Stimulated activated CD8-positive, alpha-beta memory T cell treated with anti-CD3 and anti-CD28 coated beads, Interleukin-4, amount 100 ng/mL, for 1 hour (primary cell): ENCODE measurements at places on chromosomes 1 and 21.

GRCh38 chr21:17673261-17674020 lies 60.7 kb upstream of the BTG3 start:
- no peak for DNase-seq

DNA sequence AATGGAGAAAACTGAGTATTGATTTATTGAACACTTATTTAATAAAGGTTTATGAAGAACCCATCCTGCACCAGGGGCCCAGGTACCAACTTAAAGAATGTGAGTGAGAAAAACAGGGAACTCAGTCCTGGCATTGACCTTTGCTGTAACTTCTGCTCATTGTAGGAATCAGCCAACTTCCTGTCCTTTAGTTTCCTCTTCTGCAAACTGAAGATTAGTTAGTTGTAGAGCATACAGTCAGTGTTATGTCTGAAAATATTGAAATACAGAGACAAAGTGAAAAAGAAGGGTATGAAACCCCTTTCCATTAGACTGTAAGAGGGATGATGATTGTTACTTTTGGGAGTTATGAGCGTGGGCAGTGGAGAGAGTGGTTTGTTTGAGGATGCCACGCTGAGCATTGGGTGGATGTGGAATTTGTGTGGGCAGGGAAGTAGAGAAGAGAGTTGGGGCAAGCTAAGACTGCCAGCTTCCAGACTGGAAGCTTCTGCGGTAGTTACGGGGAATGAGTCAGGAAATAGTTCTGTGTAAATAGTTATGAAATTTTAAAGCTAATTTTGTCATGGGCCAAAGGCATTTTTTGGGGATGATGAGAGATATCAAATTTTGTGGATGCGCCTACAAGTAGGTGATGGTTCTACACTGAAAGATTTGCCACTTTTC lies 89.2 kb downstream of the GPR88 start:
- no peak for DNase-seq

DNA sequence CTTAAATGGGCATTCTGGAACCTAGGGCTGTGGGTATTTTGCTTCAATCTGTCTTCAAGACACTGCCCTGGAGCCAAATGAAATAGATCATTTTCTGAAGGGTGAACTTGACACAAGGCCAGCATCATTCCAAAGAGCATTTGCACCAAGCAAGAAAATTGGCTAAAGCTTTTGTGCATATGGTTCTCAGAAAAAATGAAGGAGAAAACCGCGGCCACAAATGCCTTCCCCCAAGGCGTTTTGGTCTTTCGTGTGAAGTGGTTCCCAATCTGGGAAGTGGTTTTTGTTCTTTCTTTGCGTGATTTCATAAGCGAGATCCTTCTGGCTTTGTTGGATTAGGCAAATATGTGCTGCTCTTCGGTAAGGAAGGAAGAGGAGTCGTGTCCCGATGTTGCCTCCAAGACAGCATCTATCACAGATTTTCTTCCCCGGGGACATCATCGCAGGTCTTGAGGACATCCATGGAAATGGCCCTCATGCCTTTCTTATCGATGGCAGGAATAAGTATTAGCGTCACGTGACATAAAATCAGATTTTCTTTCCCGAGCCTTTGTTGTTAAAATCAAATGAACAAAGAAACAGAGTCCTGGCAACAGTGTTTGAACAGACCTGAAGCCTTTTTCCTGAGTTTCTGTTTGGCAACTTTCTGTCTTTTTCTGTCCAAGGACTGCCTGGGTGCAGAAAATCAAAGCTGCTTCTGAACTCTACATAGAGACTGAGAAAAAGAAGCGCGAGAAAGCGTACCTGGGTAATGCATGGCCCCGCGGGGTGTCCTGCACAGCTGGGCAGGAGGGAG lies 31.0 kb downstream of the ATP5PO start:
- no peak for DNase-seq

- DNase-seq = no peak
Observed at GRCh38 chr1:11134251-11134897, 34.7 kb upstream of the EXOSC10 start.

DNA sequence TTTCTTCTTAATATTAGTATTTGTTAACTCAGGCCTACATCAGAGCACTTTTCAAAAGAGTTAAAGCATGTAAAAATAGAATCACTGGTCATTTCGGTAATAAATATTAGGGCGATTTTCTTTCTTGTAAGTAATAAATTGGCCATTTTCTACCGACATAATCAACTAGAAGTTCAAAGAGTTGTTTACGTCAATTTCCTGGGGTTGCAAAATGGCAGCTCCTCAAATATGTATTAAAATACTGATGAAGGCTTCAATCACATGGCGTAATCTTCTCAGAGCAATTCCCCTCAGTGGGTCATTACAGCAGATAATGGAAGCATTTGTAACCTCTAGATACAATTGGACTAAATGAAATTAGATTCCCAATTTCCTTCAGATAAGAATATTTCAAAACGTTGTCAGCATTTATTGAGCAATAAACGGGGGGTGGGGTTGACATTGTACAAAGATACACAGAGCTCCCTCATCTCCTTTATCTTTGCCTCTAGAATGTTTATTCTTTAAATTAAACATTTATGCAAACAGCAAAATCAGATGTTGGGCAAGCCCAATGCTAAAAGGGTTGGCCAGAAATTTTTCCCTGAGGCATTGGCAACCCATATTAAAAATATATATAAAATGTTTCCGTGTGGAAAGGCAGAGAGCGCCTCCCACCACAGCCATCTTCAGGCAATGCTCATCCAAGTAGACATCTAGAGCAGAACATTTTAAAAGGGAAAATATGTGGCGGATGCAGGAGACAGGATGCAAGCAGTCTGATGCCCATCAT lies 240.6 kb downstream of the NCAM2 start:
- DNase-seq = no peak

DNA sequence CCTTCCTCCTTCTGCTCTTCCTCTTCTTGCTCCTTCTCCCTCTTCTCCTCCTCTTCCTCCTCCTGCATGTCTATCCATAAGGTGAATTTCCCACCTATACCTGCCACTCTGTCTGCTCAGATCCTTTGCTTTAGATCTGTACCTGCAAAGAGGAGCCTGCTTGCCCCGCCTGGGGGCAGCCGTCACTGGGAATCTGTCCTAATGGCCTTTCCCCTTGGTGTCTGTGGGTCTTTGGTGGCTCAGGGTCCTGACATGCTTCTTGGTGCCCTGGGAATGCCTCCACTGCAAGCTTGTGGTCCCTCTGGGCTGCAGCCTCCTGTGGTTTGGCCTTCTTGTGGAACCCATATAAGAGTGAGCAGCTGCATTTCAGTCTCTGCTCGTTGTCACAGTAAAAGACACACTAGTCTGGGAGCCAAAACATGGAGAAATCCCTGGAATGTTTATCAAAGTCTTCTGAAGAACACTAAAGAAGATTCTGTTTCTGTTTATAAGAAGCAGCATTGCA lies 79.5 kb upstream of the CSF3R start:
- no peak for DNase-seq

GRCh38 chr21:35896060-35896459 lies 164.3 kb downstream of the SETD4 start:
- no peak for DNase-seq

DNA sequence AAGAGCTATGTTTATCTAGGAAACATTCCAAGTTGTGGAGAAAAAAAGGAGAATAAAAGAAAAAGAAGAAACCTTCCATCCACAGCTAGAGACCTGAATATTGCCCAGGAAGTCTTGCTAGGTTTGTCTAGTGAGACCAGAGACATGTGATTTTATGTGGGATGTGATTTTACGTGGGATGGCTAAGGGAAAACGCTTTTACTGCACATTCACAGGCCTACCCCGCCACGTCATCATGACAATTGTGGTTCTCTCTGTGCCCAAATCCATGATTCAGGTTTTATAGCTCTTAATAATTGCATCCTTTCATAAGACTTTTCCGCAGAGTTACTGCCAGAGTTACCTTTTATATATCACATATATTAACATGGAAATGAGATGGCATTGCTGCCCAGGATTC lies 86.4 kb upstream of the SSX2IP start:
- DNase-seq = no peak

DNA sequence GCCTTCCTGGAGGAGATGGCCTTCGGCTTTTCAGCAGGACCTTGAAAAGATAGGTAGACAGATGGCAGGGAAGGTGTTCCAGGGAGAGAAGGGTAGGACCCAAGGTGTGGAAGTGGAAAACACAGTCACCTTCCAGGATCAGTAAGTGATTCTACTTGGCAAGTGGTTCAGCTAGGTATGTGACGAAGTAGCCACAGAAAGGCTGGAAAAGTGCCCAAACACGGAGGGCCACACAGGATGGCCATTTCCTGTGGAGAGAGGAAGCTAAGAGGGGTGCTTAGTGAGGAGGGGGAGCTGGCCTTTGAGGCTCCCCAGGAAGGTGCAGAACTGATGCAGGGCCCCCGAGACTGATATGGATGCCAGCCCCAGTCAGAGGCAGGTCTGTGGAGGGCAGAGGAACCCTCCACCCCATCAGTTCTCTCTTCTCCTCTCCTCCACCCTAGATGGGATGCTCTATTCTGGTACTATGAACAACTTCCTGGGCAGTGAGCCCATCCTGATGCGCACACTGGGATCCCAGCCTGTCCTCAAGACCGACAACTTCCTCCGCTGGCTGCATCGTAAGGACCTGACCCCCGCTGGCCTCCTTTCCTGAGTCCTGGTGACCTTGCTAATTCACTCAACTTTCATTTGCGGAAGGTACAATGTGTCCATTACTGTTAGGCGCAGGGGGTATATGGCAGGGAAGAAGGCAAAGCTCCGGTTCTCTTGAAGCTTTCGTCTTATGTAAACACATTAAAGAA lies 6.8 kb downstream of the SEMA4A start:
- DNase-seq = no peak

- DNase-seq = no peak
Observed at GRCh38 chr1:57336793-57337192, 87.1 kb downstream of the DAB1 start.

DNA sequence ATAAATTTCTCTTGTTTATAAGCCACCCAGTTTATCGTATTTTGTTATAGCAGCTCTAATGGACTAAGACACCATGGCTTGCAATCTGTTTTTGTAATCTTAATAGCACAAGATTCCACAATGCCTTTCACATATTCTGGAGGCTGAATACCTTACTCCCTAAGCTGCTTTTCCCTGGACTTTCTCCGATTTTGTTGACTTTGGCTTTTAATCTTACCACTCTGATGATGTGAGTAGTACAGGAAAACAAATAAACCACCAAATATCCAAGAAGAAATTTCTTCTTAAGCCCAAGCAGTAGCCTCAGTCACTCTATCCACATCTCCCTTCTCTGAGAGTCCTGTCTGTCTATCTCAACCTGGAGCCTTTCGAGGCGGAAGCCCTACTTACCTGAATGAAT lies 838.6 kb downstream of the LTN1 start:
- DNase-seq = no peak

- no peak for DNase-seq
Observed at GRCh38 chr1:203437696-203438315, 37.8 kb upstream of the PRELP start.

GRCh38 chr1:104592926-104593325 lies 843.2 kb downstream of the AMY1C start:
- DNase-seq = no peak

DNA sequence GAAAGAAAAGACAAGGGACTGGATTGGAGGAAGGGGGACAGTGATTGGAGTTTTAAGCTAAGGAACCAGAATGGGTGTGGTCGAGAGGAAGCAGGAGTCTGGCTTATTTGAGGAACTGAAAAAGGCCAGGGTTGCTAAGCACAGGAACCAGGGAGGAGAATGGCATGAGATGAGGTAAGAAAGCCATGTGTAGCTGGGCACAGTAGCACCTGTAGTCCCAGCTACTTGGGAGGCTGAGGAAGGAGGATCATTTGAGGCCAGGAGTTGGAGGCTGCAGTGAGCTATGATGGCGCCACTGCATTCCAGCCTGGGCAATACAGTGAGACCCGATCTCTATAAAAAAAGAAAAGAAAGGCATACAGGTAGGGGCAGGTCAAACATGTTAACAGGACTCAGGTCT lies 8.1 kb upstream of the KHDRBS1 start:
- DNase-seq = no peak

- DNase-seq = no peak
Observed at GRCh38 chr1:202967684-202968281, 726 bp upstream of the CYB5R1 start.

- DNase-seq = no peak
Observed at GRCh38 chr1:159880430-159880829, 18.0 kb upstream of the VSIG8 start.

- DNase-seq = no peak
Observed at GRCh38 chr1:166999075-166999474, 10.0 kb downstream of the MAEL start.

GRCh38 chr1:196070940-196071339 lies 537.3 kb downstream of the KCNT2 start:
- no peak for DNase-seq

DNA sequence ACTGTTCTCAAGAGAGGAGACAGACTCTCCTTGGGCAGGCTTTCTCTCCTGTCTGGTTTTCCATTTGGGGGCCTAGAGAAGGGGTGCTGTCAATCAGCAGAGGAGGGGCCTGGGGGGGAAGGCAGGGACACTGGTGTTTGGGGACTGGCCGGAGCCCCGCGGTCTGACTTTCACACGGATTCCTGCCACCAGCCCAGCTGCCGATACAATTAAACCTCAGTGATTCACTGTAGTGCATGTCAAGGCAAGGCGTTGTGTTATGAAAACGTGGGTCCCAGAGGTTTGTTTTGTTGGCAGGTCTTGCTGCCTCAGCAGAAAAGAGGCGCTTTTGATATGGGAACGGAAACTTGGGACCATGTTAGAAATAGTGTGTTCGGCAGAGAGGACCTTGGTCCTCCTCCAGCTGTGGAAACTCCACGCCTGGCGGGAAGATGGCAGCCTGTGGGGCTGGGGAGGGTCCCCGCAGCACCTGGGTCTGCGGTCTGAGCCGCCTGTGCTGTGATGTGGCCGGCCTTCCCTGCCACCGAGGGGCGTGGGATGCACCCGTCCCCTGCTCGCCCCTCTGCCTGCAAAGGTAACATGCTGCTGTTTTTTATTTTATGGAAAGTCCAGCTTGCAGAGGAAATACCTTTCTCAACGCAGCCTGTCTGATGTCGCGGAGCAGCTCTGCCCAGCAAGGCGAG lies 47.6 kb downstream of the SPSB1 start:
- no peak for DNase-seq

GRCh38 chr1:70504176-70504820 lies 93.2 kb downstream of the CTH start:
- no peak for DNase-seq

- no peak for DNase-seq
Observed at GRCh38 chr1:80448081-80448480, 1352.7 kb upstream of the ADGRL2 start.

DNA sequence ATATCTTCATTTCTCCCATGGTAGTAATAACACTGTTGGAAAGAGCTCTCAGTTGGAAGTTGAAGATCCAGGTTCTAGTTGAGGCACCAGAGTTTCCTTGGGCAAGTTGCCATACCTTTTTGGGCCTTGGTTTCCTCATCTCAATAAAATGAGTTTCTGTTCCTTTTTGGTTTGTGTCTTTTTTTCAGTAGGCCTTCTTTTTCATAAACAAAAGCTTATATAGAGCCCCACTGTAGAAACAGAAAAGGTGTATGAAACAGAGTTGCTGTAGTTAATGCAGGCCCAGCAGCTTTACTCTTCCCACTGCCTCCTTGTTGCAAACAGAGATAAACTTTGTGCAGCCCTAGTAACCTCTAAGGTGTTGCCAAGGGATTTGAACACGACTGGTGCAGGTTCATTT lies 41.7 kb downstream of the WNT4 start:
- no peak for DNase-seq

- peak; percentile 29 for DNase-seq
Observed at GRCh38 chr1:18907021-18907916, 4.9 kb upstream of the ALDH4A1 start.

GRCh38 chr1:218415726-218416125 lies 70.6 kb downstream of the TGFB2 start:
- DNase-seq = no peak

GRCh38 chr1:26177182-26177684 lies at the start of gene CNKSR1:
Gene CNKSR1, plus strand, starts transcription at chr1:26177491. Its CDS starts 57 bp downstream, at chr1:26177548.
- DNase-seq = no peak

- no peak for DNase-seq
Observed at GRCh38 chr1:175394739-175395138, 202.2 kb upstream of the KIAA0040 start.
